ENCODE measurements at places on chromosomes 2 and 18.

DNA sequence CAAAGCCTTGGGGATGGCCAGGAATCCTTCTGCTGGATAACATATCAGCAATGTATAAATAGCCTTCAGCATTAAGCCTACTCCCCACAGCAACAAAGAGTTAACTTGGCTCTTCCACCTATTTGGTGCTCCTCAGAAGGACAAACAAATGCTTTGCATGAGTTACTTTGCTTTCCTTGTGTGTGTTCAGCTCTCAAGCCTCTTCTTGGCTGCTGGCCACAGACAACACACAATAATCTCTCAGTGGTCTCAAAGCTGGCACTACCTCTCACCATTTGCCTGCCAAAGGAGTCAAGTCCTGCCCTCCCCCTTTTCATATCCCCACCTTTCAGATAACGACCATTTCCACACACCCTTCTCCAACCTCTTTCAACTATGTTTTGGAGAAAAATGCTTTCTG, 17.5 kb downstream of the FTCDNL1 start:
- DNase-seq: no peak

GRCh38 chr2:206031162-206031784, 54.7 kb downstream of the INO80D start:
- DNase-seq: peak; percentile 10

GRCh38 chr2:218953366-218953954, 6.0 kb upstream of the CDK5R2 start:
- DNase-seq: no peak

GRCh38 chr2:47497843-47498460, 95.0 kb downstream of the MSH2 start:
- no peak for DNase-seq

DNA sequence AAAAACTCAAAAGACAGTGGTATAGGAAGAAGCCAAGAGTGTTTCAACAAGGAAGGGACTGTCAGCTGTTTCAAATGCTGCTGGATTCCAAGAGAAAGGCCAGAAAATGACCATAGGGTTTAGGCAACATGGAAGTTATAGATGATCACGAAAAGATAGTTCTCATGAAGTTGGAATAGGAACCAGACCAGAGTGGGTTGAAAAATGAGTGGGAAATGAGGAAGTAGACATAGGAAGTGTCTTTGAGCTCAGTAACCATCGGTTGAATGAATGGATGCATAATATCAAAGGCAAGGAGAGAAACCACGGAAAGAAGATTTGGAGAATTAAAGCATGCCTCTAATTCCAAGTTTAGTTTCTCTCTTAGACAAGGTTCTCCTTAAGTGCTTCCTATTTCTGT, 1.3 kb downstream of the NCAPH start:
- DNase-seq: no peak

- no peak for DNase-seq
These were observed 9.0 kb downstream of the REL start for GRCh38 chr2:60890393-60890707.

DNA sequence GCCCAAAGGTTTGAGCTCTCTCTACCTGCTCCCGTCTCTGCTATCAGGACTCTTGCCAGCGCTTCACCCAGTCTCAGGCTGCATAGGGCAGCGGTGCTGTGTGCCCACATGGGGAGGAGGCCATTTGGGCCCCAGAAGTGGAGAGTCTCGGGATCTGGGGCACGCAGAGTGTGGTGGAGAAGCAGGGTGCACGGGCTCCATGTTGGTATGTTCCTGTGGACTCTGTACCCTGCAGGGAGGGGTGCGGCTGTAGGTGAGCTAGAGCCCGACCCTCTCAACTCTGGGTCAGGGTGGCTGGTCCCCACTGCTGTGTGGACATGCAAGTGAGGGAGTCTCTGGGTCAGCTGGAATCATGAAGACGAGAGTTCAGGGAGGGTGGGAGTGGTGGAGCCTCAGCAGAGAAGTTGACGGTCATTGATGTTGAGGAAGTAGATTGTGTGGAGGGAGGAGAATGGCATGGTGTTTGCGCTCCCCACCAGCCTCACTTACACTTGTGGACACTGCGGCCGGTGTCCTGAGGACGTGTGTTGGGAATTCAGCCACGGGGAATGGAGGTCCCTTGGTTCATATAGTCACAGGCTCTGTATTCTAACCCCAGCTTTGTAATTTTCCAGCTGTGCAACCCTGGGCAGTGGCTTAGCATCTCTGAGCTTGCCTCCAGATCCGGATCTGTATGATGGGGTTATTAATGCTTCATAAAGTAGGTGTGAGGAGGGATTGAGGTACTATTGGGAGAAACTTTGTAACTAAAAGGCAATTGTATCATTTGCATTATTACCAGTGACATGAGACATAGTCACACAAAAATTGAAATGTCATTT, 840 bp upstream of the PSD4 start:
- no peak for DNase-seq

DNA sequence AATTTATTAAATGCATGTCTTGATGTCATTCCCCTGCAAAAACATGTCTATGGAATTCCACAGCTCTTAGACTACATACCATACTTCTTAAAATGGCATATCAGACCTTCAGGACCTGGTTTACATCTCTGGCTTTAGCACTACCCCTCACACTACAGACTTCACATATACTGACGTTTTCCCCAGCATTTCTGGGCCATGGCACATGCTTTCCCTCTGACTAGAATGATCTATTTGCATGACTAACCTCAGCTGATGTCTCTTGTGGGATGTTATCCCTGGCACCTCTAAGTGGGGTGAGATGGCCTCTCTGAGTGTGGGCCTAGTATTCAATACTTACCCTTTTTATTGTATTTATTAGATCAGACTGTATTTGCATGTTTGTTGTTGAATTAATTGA, 381.6 kb downstream of the ERBB4 start:
- DNase-seq: no peak

GRCh38 chr2:85810371-85811179, 56.8 kb downstream of the ATOH8 start:
- no peak for DNase-seq

DNA sequence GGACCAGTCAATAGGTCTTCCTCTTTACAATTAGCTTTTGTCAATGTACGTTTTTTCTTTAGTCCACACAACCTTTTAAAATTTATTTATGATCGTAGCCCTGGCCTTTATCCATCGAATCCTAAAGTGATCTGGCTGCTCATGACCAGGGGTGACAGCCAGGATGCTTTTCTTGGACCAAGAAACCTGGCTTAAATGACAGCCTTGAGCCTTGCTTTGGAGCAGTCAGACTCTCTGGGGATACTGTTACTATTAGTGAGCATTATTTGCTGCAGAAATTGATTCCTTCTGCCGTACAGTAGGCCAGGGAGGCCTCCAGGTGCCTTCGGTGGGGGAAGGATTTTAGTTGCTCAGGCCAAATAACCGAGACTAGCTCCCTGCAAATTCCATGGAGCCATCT, 70.2 kb downstream of the AGAP1 start:
- DNase-seq: no peak

DNA sequence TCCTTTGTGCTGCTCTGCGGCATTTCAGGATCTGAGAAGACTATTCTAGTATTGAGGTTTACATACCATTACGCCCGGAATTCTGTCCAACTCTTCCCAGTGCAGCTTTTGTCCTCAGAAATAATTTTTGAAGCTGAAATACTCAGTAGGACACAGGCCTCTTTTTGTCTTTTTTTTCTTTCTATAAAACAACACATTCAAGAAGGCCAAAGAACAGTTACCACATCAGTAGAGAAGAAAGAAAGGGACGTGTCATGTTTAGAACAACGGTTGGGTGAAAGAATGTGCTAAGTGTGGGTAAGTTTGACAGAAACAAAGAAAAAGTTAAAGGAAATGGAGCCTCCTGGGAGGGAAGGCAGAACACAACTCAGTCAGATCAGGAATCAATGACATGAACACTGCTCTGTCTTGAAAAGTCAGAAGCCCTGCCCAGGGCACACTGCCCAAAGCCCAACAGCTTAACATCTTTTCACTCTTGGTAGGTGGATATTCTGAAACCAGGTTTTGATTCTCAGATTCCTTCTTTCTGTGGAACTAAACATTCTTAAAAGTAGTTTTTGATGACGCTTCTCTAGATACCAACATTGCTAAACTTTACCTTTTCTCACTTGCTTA, 198.6 kb upstream of the CWC22 start:
- DNase-seq: no peak

GRCh38 chr2:128250229-128251025, 68.2 kb downstream of the HS6ST1 start:
- no peak for DNase-seq

DNA sequence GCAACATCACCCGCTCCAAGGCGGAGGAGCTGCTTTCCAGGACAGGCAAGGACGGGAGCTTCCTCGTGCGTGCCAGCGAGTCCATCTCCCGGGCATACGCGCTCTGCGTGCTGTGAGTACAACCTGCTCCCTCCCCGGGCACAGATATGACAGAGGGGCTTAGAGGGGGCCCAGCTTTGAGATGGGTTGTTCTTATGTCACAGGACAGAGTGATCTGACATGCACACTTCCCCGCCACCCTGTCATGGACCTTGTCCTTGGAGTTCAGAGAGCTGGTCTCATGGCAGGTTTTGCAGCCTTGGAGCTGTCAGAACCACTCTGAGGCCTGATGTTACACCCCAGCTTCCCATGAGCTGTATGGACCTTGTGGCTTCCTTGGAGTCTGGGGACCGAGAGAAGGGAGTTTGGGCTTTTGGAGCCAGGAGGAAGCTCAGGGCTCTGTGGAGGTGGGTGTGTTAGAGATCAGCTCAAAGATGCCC, 398 bp downstream of the INPP5D start:
- no peak for DNase-seq

GRCh38 chr2:98348066-98348561, 1.9 kb downstream of the CNGA3 start:
- DNase-seq: no peak

DNA sequence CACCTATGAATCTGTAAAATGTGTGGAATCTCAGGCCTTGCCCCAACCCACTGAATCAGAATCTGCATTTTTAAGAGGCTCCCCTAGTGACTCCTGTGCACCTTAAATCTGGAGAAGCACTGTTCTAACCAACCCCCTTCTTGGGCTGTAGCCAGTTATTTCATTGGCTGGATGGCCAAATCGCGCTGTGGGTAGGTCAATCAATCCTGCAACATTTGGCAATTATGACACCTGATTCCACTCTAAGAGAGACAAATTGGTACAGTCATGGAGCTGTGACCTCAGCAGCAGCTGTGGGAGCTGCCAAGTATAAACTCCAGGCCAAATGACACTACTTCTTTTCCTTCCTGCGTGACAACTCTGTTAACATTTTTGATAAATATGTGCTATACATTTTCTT, 208.7 kb downstream of the CLIP4 start:
- DNase-seq: no peak

GRCh38 chr18:54386043-54386442, 28.3 kb downstream of the C18orf54 start:
- no peak for DNase-seq

DNA sequence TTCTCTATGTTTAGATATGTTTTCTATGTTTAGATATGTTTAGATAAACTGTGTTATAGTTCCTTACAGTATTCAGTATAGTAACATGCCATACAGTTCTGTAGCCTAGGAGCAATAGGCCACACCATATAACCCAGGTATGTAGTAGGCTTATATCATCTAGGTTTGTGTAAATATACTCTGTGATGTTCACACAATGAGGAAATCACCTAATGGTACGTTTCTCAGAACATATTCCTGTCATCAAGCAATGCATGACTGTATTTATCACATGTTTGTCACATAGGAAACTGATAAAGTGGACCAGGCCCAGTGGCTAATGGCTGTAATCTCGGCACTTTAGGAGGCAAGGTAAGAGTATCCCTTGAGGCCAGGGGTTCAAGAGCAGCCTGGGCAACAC, 44.0 kb downstream of the RNF138 start:
- no peak for DNase-seq

Data from activated naive CD8-positive, alpha-beta T cell treated with anti-CD3 and anti-CD28 coated beads for 36 hours (primary cell).